Activated CD4-positive, alpha-beta T cell treated with anti-CD3 and anti-CD28 coated beads for 24 hours (primary cell): ENCODE measurements at places on chromosomes 2 and 18.

DNA sequence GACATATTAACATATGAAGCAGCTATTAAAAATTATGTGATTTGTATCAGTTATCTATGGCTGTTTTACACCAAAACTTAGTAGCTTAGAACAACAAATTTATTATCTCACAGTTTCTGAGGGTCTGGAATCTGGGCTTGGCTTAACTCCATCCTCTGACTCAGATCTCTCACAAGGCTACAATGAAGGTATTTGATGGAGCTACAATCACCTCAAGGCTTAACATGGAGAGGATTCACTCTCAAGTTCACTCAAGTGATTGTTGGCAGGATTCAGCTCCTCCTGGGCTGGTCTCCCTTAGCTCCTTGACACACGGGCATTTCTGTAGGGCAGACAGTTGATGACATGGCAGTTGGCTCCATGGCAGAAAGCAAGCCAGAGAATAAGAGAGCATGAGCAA is 133.0 kb upstream of the SLC14A2 start:
- no peak for DNase-seq

DNA sequence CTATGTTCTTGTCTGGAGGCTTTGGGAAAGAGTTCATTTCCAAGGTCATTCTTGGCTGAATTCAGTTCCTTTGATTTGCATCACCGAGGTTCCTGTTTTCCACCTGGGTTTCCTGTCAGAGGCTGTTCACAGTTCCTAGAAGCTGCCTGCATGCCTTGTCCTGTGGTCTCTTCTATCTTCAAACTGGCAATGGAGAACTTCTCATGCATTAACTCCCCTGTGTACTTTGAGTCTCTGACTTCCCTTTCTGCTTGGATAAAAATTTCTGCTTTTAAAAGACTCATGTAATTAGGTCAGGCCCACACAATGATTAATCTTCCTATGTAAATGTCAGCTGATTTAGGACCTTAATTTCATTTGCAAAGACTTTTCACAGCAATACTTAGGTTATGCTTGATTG is 499.3 kb upstream of the FANCL start:
- DNase-seq: no peak

GRCh38 chr18:21599585-21600525 is 649 bp downstream of the ESCO1 start:
- DNase-seq: no peak

DNA sequence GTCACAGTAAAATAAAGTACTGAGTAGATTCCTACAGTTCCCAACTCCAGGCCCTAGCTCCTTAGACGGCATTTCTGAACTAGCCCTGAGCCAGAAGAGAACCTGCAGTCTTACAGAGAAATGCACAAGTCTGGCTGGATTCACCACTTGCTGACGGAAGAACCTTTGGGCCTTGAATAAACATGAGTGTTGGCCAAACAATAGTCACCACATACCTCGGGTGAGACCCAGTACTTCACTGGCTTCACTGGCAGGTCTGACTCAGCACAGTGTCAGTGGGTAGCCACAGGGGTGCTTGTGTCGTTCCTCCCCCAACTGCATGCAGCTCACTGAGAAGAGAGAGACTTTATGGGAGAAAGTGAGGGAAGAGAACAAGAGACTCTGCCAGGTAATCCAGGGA is 88.9 kb downstream of the TMEM185B start:
- DNase-seq: no peak

DNA sequence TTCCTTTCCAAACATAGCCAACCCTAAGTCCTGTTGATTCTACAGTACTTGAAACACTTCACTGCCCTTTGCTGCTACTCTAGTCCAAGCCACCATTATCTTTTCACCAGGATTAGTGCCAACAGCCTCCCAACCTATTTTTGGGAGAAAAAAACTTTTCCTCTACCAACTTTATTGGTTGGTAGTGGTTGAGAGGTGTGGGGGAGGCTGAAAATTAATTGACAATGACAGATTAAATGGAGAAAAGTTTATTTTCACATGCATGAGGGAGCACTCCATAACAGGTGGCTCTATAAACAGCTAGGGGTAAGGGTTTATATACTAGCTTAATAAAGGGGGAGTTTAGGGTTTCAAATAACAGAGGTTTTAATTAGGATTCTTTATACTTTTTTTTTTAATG is 37.8 kb upstream of the ITPRID2 start:
- DNase-seq: no peak

DNA sequence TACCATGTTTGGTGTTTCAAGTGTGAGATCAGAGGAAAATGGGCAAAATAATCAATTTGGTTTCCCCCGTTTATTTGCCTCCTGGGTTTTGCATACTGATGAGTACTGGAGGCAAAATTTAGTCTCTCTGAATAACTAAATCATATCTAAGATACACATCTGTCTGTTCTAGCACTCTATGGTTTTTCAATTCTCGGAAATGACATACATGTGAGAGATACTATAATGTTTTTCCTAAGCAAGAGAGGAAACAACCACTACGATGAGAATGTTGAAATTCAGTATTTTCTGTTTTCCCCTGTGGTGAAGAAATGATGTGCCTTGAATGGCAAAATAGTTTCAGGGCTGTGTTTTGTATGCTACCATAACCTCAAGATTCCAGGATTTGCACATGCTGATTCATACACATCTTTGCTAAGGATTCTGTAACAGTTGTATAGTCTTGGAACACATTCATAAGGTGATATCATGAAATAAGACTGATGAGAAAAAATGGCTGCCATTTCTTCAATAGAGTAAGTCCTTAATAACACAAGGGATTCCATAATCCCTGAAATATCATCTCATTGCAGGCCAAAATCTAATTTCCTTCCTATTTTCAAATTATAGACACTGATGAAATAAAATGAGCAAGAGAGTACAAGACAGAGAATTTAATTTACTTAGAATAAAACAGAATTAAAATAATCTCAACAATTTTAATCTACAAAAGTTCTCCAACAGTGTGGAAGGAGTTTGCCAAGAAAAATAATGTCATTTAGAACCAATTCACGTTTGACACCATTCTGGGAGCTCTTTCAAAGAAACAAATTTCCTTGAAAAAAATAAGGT is 316.6 kb downstream of the FIGN start:
- no peak for DNase-seq

- no peak for DNase-seq
These were observed 97.2 kb upstream of the GLI2 start for GRCh38 chr2:120638450-120638849.

DNA sequence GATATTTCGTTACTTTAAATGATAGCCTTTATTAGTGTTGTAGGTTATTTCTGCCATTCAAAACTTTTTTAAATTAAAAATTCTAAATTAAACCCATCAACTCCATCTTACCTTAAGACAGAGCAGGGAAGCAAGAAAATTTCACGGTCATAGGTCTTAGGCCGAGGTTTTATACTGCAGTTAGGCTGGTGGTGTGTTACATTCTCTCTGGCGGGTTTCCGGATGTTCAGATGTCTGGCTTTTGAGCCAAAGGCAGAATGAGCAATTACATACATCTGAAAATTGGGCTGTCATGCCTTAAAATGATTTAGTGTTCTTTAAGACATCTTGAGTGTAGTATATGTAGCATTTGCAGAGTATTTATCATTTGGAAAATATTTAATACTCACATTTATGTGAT is 27.9 kb downstream of the GLS start:
- no peak for DNase-seq

DNA sequence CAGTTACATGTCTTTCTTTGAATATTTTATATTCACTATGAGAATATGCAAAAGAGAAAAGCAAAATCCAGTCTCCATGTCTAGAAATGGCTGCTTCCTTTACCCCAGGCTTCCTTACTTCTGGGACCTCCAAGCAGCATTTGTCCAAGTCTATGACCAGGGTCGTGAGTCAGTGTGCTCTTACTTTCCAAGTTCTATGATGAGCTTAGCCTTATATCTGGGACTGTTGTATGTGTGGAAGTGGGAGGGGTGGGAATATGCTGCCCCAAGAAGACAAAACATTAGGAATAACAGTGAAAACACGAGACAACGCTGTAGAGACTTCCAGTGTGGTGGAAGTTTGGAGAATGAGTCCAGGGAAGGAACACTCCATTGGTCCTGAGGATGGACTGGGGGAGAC is 21.2 kb upstream of the CHRNA1 start:
- no peak for DNase-seq

GRCh38 chr2:147538088-147538487 is 306.7 kb upstream of the ACVR2A start:
- no peak for DNase-seq

DNA sequence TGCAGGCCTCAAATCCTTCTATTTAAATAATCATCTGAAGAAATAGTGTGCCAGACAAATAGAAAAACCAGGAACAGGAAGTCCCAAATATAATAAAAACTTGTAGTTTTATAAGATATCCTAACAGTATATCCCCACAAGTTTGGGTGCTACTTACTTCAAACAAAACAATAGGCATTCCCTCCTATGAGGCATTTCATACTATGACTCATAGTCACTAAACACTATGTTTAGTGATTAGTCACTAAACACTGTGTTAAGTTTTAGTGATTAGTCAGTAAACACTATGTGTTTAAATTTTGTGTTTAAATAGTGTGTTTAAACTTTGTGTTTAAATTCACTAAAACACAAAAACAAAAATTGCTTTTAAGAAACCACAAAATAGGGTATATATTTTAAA is 407.0 kb upstream of the CDH19 start:
- no peak for DNase-seq

GRCh38 chr2:207876842-207877535 is 107.3 kb upstream of the FZD5 start:
- no peak for DNase-seq

DNA sequence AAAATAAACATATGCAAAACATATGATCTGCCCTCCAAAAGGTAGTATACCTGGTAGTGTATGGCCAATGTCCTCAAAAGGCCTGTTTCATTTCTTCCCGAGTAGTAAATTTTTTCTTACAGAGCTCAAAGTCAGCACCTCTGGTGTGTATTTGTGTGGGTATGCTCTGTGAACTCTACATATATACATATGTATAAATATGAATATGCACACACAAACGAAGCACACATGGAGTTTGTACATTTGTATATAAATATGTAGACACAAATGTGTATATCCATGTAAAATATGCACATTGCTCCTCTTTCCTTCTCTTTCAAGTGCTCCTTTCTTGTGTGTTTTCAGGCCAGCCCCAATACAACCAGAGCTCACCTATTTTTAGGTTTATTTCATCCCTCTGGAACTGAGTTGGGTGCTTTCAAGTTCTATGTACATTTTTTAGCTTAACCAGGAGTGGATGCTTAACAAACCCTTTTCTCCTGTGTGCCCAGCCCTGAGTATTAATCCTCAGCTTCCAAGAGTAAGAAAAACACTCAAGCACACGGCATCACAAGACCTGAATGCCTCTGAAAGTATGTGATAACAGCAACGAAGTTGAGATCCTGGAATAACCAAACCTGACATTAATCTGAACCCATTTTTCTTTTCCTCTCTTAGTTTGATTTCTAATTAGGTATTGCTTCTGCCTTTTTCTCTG is 12.2 kb upstream of the GALNT5 start:
- no peak for DNase-seq

DNA sequence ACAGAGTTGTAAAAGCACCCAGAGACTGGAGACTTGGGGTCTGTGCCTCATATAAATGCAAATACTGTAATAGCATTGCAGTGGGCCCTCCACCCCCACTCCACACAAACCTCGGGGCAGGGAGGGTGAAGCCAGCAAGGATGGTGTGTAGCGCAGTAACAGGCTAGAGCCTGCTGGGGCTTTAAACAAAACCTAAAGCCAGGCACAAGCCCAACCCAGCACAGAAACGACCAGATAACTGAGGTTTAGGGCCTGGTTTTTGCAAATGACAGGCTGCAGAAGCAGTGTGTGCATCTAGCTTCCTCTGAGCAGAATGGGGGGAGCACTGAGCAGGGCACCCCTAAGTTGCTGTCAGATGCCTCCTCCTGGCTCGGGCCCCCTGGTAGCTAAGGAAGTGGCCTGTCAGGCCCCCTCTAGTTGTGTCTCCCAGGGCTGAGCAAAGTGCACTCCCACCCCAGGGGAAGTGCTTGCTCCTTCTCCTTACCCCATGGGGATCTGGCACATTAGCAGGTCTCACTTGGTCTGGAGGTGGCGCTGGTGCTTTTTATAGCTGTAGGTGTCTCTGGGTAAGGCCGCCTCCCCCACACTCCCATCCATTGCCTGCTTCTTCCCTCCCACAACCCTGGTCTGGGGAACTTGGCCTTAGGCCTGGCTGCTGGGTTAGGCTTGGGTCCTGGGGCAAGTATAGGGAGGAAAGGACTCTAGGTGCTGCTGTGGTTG is 135.1 kb downstream of the CELF4 start:
- no peak for DNase-seq

GRCh38 chr2:118134650-118135049 is 46.4 kb downstream of the INSIG2 start:
- DNase-seq: no peak

GRCh38 chr18:42330296-42330695 is 375.3 kb downstream of the PIK3C3 start:
- no peak for DNase-seq

- no peak for DNase-seq
These were observed 128.6 kb downstream of the ZFP36L2 start for GRCh38 chr2:43097644-43098408.

- no peak for DNase-seq
These were observed 84.9 kb downstream of the DGKD start for GRCh38 chr2:233439191-233439590.

DNA sequence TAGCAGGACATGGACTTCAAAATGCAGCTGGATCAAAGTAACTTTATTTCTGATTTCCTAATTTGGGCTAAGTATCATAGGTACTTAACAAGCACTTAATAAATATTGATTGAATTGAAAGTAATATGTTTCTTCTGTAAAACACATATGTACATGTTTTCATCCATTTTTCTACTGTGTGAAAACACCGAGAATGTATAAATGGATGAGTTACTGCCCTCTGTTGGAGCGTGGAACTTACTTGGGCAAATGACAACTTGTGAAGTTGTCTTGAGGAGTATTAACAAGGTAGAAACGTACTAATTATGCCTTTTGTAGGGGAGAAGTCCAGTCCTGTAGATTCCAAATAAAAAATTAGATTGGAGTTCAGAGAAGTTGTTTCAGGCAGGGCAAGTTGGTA is 87.2 kb downstream of the PHLPP1 start:
- no peak for DNase-seq

DNA sequence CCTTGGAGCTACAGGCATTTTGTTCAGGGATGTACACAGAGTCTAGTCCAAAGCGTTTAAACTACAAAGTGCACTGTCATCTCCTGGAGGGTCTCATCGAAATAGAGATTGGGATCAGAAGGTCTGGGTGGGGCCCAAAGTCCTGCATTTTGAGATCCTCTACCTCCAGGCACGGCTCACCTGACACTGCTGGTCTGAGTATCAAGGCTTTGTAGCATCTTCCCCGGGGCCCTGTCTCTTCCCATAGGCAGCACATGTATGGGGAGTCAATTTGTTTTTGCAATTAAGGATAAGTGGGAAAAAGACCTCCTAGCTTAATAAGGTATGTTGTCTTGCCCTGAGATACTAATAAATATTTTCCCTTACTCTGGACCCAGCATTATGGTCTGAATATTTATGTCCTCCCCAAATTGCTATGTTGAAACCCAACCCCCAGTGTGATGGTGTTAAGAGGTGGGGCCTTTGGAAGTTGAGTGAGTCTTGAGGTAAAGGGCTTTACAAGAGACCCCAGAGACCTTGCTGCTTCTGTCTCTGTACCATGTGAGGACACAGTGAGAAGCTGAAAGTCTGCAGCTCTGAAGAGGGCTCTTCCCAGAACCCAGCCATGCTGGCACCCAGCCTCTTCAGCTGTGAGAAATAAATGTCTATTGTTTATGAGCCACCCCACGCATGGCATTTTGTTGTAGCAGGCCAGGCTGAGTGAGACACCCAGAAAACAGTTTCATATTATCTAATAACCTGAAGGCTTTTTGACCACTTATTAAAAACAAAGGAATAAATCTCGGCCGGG is 258.7 kb upstream of the HS6ST1 start:
- DNase-seq: no peak

- no peak for DNase-seq
These were observed 39.0 kb downstream of the FBXO48 start for GRCh38 chr2:68428126-68428525.
